Globus pallidus (tissue), 1 donor: ENCODE measurements at places on chromosomes 2 and 18.

- no peak for DNase-seq
These were observed 11.6 kb downstream of the PUM2 start for GRCh38 chr2:20339012-20339411.

- DNase-seq = no peak
These were observed 152.6 kb upstream of the FSHR start for GRCh38 chr2:49306925-49307324.

- DNase-seq = no peak
These were observed 110.6 kb upstream of the CTAGE1 start for GRCh38 chr18:22528291-22528690.

GRCh38 chr2:112493858-112494648, 12.1 kb downstream of the TTL start:
- DNase-seq = peak; percentile 42

DNA sequence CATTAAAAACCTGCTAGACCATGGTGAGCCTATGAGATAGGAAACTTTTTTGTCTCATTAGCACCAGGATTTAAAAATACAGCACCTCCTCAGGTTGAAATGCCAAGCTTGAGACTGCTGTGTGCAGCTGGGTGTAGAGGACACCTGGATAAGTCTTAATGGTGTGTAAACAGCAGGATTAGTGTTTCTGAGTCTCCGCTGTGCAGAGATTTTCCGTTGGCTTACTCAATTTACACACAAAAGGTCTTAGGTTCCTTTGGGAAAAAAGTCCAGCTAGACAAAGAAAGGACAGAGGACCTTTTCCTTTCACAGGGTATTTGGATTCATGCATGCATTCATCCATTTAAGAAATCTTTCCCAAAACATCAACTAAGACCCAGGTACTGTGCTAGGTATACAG, 168.1 kb downstream of the NRXN1 start:
- DNase-seq = no peak

- DNase-seq = no peak
These were observed 15.7 kb downstream of the COL5A2 start for GRCh38 chr2:189163889-189164288.

- DNase-seq = peak; percentile 93
These were observed 125.6 kb downstream of the GRB14 start for GRCh38 chr2:164495491-164496223.

DNA sequence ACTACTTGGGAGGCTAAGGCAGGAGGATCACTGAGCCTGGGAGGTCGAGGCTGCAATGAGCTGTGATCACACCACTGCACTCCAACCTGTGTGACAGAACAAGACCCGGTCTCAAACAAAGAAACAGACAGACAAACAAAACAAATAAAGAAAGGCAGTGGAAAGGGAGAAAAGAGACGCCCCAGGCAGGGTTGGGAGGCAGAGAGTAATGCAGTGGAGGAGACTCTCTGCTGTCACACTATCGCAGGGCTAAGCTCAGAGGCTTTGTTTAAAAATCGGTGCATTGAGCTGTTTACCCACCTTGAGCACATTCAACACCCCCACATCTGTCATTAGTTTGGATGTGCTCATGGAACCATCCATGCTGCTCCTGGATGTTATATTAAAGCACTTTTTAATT, 84.2 kb upstream of the RMP24 start:
- DNase-seq = no peak

DNA sequence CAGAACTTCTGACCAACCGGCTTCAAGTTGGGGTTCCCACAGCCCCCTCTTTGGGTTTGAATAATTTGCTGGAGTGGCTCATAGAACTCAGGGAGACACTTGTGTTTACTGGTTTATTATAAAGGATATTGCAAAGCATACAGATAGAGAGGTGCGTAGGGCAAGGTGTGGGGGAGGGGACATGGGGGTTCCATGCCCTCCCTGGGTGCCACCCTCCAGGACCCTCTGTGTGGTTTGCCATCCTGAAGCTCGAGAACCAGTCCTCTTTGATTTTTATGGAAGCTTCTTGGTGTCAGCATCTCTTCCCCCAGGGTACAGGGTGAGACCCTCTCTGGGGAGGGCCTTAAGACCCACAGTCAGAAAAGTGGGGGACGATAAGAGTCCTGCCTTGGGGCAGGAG, 38.8 kb downstream of the ITGB1BP1 start:
- no peak for DNase-seq

GRCh38 chr18:59660786-59661743, 36.2 kb downstream of the CCBE1 start:
- DNase-seq = no peak

DNA sequence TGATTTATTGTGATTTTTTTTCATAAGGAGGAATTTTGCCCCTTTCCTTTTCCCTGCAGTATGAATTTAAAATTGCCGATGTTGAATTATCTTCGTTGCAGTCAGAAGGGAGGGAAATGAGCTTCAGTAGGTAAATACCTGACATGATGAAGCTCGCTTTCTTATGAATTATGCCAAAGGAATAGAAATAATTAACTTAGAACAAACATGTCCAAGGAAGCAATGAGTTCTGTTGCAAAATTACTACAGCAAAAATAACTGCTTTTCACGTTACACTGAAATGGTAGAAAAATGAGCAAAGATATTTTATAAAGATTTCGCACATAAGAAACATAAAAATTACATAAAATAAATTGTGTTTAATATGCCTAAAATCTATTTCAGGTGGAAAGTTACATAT, 91.1 kb upstream of the ZNF804A start:
- no peak for DNase-seq

DNA sequence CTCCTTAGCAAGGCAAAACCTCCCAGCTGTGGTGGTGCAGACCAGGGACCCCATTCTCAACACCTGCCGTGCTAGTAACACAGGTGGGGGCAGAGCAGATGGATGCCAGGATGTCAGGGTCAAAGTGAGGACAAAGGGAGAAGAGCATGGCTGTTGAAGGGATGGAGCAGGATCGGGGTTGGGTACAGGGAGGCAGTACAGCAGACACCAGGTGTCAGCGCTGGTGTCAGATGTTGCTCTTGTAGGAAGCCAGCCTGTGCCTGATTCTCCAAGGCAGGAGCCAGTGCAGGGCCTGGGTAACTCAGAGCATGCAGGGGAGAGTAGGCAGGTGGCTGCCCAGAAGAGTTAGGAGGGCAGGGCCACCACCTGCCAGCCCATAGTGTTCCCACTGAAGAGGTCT, 222.1 kb upstream of the SPRED2 start:
- no peak for DNase-seq

DNA sequence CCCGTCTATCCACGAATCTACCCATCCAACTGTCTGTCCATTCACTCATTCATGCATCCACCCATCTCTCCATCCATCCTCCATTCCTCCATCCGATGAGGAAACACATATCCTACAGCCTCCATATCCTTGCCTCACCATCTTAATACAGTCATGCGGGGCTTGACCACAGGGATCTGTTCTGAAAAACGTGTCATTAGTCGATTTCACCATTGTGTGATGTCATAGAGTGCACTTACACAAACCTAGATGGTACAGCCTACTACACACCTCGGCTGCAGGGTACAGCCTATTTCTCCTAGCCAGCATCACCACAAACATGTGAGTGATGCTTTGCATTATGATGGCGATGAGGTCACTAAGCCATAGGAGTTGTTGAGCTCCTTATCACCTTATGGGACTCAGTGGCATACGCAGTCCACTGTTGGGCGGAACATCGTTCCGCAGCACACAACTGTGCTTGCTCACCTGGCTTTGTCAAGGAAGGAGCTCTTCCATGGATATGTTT, 1.9 kb upstream of the NT5DC4 start:
- DNase-seq = no peak

GRCh38 chr2:241094172-241094571, 7.9 kb downstream of the MTERF4 start:
- no peak for DNase-seq

- DNase-seq = no peak
These were observed 17.4 kb upstream of the ACKR3 start for GRCh38 chr2:236552212-236552542.

DNA sequence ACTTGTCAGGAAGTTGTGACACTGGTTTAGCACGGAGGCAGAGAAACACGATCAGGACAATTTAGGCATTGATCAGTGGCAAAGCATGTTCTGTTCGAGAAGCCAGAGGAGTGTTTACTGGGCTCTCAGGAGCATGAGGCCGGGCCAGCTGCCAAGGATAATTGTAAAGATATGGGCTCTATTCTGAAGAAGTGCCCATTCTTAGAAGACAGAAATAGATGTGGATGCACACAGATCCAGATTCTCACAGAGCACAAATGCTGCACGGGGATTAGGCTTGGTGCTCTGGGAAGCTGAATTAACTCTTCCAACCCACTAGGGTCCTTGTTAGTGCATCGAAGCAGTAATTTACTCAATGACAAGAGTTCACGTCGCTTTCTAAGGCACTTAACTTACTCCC, 16.2 kb downstream of the AFF3 start:
- no peak for DNase-seq

- no peak for DNase-seq
These were observed 801.3 kb downstream of the ERBB4 start for GRCh38 chr2:211737282-211737681.

DNA sequence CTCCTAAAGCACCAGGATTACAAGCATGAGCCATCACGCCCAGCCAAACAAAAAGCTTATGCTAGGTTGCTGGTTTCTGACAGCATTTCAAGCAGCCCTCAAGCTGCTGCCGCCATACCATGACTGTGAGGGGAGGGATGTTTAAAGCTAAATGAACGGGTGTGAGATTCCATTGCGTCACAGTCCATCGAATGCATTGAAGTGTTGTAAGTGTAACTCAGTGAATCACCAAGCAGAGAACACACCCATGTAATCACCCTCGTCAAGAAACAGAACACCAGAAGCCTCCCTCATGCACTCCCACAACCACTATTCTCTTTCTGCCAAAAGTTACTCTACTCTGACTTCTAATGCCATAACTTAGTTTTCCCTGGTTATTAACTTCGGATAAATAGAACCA, 32.8 kb upstream of the MC5R start:
- no peak for DNase-seq

DNA sequence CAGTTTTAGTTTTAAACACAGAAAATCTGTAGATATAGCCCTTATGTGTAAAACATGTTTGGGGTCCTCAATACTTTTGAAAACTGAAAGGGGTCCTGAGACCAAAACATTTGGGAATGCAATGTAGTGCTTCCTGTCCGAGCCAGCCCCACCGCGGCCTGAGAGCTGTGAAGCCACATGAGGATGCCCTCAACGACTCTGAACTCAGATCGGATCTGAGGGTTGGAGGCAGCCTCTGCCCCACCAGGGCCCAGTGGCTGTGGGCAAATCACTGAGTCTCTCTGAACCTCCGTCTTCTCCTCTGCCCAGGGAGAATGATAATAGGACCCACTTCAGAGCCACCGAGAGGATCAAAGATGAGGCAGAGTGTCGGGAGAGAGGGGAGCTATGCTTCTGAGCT, 33.4 kb upstream of the HPCAL1 start:
- no peak for DNase-seq

- DNase-seq = no peak
These were observed 532.1 kb downstream of the SOX11 start for GRCh38 chr2:6224267-6224666.

DNA sequence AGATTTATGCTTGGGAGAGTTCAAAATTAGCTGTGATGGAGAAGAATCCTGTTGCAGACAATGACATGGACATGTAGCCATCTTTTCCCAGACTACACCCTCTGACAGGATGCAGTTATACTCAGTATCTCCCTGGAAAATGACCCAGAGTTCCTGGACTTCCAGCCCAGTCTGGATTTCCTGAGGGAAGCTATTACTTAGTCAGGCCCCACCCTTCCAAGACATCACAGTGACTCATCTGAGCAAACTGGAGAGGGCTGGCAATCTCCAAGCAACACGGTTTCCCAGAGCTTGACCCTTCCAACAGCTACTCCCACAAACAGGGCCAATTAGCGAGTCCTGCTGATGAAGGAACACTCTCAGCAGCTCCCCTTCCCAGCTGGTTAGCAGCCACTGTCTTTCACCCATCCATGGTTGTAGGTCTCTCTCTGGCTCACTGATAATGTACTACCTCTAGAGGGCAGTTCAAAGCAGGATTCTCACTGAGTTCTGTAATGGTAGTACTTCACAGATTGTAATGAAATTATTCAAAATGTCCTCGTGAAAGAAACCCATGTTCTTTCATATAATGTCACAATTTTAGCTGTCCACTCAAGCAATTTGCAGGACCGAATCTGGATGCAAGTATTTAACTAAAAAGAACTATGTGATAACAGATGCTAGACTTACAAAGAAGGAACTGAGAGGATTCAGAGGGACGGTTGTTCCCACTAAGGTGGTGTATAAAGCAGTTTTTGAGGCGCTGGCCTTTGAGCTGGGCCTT, 110.2 kb downstream of the MDH1 start:
- DNase-seq = peak; percentile 56

DNA sequence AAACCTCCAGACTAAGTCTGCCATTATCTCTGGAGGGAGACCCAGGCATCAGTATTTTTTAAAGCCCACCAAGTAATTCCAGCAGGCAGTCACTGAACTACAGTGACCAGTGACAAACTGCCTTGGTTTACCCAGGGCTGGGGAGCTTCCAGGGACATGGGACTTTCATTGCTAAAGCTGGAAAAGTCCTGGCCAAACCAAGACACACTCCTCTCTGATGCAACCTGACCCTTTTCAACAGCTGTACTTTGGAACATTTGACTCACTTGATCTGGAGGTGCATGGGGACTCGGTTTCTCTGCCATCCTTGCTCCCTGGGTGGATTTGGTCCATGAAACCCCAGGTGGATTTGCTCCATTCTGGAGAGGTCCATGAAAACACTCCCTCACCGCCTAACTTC, 7.0 kb downstream of the MRO start:
- no peak for DNase-seq

DNA sequence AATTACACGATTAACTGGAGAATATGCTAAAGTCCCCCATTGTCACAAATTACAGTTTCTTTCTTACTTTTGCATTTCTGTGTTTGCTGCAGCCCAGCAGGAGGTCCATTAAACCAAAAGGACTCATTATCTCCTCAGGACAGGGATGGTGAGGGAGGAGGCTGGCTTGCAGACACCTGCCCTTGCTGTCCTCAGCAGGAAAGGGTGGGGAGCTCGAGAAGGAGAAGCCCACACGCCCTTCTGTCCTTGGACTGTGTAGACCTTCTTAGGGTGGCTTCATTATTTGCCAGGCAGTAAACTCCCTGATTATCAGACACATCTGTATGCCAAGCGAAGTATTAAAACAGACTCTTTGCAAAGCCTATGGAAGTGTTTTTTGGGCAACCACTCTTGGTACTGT, 196.0 kb downstream of the LDLRAD4 start:
- DNase-seq = no peak

DNA sequence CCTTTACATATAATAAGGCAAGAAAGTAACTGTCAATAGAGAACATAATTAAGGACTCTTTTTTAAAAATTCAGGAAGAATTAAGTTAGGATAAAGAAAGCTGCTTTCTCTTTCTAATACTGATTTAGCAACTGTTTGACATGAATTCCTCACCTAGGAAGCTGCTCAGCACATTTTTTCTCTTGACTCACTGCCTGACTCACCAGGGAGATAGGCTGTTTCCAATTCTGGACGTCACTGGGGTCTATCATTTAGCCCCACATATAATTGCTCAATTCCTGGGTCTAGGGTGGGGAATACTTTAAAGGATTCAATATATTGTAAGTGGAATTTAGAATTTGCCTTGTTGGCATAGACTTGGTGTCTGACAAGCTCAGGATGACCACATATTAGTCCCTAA, 50.8 kb upstream of the UGP2 start:
- DNase-seq = no peak

GRCh38 chr2:204033611-204034495, 97.3 kb downstream of the ICOS start:
- no peak for DNase-seq
